Stimulated activated CD4-positive, alpha-beta T cell treated with anti-CD3 and anti-CD28 coated beads, TNF-alpha, amount 100 ng/mL, for 48 hours (primary cell): ENCODE measurements at places on chromosomes 4 and X.
A peak's percentile ranks its signal among the peaks of the same experiment; 100 is the strongest.

GRCh38 chr4:48343551-48343950 is 2.2 kb downstream of the SLAIN2 start:
- DNase-seq, result no peak

GRCh38 chr4:140099983-140100382 is 54.0 kb downstream of the MAML3 start:
- DNase-seq, result no peak

- no peak for DNase-seq
These were observed 8.6 kb downstream of the PJA1 start for GRCh38 chrX:69156638-69157037.

DNA sequence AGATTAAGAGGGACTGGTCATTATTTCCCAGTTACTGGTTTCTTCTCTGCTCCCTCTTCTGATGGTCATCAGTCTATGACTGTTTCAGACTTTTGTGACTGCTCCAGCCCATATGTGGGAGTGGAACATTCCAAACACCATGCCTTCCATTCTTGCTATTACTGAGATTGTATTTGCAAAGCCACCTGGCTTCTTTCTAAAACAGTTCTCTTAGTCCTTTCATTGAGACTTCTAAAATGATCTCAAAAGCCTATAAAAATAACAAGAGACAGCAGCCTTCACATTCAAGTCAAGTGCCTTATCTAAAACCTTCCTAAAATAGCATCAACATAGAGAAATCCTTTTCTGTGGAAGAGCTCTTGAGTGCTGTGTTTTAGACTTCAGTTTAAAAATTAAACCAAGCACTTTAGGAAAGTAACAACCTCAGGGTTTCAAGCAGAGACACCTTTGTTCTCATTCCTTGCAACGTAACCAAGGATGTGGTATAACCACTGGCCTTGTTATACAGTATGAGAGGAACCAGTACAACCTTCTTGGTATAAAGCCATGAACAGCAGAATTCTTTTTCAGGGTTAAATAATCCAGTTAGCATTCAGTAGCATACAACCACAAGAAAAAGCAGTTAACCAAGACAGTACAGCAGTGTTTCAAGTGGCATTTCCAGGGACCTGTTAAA is 97.1 kb downstream of the NFKB1 start:
- no peak for DNase-seq

- no peak for DNase-seq
These were observed 15.9 kb downstream of the CCDC149 start for GRCh38 chr4:24896977-24897376.

DNA sequence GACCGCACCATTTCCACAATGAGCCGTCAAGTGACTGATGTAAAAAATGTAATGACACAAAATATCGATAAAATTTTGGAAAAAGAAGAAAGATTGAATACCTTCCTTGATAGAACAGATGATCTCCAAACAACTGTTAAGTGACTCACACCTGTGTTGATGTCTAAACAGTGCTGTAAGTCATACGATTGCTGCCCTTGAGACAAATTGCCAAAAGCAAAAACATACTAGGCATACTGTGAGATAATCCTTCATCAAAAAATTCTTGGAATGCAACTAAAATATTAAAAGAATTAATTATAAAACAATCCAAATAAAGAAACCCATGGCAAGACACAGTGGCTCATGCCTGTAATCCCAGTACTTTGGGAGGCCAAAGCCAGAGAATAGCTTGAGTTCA is 53.4 kb downstream of the HNRNPD start:
- DNase-seq, result no peak

- DNase-seq, result no peak
These were observed 48.6 kb downstream of the LRP2BP start for GRCh38 chr4:185346975-185347601.

DNA sequence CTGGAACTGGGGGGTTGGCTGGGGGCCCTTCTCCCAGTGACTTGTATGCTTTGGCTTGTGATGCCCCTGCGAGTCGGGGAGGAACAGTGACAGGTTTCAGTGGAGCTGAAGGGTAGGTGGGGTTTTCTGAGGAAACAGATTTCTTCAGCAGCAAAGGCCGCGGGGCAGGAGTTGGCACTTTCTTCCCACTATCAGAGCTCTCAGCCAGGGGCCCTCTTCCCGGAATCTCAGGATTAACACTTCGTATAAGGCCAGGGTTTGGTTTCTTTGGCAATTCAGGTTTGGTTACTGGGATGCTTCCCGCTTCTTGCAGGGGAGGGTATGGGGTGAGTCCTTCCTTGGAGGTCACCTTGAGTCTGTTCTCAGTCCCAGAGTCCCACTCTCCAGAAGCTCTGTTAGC is 75.4 kb downstream of the RPS3A start:
- no peak for DNase-seq

DNA sequence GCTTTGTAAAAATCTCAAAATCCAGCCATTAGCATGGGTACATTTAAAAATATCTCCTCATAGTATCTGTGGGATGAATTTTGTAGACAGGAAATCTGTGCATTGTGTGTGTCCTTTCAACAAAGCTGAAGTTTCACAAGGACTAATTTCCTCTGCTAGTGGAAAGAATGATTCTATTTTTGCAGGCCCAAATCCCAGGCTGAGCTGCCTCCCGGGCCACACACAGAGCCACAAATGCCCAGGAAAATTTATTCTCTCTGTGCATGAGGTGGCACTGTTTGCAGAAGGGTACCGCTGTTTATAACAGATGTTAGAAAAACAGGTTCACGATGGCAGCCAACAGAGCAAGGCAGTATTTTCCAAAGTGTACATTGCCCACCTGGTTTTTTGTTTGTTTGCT is 11.0 kb upstream of the VCX3B start:
- DNase-seq, result no peak

- DNase-seq, result no peak
These were observed 98.1 kb upstream of the MSX1 start for GRCh38 chr4:4761128-4761982.

- DNase-seq, result no peak
These were observed 17.8 kb downstream of the LAS1L start for GRCh38 chrX:65516756-65517155.

- DNase-seq, result no peak
These were observed 1263.6 kb downstream of the C4orf33 start for GRCh38 chr4:130359542-130359941.

GRCh38 chr4:185997296-185997695 is 71.7 kb upstream of the TLR3 start:
- no peak for DNase-seq

GRCh38 chr4:40750461-40751258 is 905 bp downstream of the NSUN7 start:
- no peak for DNase-seq

DNA sequence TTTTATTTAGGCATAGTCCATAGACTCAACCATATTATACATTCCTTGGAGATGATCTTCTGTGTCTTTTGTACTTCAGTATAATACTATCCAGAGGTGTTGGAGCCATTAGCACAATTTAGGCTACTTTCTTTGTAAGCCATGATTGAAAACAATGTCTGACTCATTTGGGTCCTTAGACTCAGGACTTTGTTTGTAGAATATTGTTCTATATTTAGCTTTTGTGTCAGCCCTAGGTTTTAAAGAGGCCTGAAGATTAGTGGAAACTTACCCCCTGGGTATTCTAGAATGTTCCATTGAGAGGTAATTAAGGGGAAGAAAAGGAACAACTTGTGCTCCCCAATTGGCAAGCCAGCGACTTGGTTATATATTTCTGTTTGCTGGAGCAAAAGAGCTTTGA is 145.2 kb upstream of the SCML1 start:
- no peak for DNase-seq

- DNase-seq, result no peak
These were observed 40.9 kb upstream of the MAP3K15 start for GRCh38 chrX:19556202-19556601.

DNA sequence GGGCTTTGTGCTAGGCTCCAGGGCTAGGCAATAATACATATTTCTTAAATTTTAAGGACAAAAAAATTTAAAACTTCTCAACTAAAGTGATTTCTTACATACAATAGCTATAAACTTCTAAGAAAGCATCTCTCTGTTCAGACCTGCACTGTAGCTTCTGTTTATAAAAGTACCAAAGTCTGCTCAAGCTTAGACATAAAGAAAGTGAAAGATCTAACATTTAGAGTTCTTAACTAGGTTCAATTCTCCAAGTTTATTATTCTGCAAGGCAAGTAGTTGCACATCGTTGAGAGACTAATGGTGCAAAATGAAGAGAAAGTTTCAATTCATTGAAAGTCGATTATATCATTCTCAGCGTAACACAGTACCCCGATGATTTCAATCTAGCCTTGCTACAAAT is 857.4 kb upstream of the HTR2C start:
- no peak for DNase-seq

DNA sequence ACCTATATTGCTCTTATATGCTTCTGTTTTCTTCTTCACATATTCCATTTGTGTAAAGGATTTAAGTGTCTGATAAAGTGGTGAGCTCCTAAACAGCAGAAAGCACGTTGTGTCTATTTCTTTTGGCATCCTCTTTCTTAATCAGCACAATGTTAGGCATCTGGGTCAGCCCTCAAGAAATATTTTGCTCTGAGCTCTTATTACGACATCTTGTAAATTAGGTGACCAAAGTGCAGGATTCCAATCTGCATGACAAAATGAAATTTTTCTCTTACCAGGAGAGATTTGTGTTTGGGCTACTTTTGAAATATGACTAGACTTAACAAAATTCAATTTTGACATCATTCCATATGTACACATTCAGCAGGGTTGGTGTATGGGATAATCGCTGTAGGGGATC is 210.0 kb upstream of the IGFBP7 start:
- no peak for DNase-seq

DNA sequence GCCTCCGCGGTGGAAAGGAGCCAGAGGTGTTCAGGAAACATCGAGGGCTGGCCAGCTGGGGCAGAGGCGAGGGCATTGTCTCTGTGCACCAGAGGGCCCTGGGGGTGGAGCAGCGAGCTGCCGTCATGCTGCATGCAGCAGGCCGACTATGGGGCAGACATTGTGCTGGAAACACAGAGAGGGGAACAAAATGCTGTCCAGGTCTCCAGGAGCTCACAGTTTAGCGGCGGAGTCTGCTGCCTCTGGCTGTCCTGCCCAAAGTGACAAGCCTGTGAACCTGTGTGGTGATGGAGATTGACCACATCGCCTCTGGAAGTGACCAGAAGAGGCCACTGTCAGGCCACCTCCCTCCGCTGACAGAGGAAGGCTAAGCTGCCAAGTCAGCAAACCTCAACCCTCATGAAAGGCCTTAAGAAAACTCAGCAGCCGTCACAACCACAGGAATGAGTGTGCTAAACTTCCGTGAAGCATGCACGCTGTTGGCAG is 20.1 kb upstream of the SASH3 start:
- DNase-seq, result peak; percentile 42

- no peak for DNase-seq
These were observed 200.9 kb upstream of the MAB21L2 start for GRCh38 chr4:150381036-150381435.

DNA sequence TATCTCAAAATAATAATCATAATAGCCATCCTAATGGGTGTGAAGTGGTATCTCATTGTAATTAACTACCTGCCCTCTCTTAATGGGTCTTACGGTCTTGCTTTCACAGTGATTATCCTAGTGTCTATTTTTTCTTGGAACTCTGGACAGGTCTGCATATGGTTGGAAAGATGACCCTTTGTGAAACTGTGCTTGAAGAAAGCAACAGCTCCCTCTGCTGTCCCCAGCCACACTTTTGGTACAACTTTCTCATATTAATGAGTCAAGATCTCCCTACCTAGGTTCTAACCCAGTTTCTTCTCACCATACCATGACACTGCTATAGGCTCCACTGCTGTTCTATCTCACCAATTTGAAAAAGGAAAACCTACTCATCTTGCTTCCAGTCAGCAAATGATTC is 2.4 kb downstream of the TFDP3 start:
- DNase-seq, result no peak

- DNase-seq, result no peak
These were observed 43.9 kb downstream of the CC2D2A start for GRCh38 chr4:15513545-15513944.

GRCh38 chrX:85375333-85375738 is 4.1 kb downstream of the POF1B start:
- no peak for DNase-seq

DNA sequence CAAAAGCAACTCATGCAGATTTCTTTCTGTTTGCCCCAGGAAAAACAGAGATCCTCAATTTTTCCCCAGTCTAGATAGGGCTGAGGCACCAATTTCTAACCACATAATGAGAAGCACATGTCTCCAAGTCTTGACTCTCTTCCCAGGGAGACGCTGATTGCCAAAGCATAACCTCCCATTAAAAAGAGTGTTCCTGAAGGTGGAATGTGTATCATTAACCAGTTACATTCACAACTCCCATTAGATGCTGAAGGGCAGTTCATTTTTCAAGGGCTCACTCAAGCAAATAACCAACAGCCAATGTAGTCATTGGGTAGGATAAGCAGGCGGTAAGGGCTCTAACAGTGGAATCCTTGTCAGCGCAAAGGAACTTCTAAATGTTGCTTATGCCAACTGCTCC is 27.5 kb downstream of the TMEM47 start:
- no peak for DNase-seq

DNA sequence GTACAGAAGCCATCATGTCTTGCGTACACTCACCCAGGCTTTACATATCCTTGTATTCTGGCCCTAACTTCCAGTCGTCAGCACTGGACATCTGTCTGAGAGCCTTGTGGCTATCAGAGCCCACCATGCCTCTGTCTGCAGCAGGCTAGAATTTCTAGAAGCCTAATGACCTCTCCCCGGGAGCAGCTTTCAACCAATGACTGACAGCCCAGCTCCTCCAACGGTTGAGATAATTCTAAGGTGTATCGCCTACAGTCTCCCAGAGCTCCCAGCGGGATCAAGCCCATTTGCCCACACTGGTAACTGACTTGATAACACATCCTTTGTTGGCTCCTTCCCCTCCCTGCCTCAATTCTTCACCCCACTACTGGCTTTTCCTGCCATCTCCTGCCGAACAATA is 562.8 kb downstream of the BCOR start:
- DNase-seq, result no peak

DNA sequence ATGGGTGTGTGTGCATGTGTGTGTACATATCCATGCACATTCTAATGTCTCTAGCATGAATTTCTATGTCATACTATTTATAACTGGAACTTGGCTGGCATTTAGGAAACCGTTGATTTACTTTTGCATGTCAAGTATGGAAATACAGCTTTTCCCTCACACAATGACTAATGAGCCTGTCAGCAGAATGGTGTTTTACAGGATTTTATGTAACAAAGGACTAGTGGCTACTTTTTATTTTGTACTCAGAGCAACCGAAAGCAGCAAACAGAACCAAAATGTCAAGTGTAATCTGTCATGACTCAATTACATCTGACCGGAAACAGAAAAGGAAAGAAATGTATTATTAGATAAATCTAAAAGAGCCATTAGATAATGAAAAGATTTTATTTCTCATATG is 1911.5 kb upstream of the AGA start:
- no peak for DNase-seq

- no peak for DNase-seq
These were observed 605 bp upstream of the FAT1 start for GRCh38 chr4:186724058-186724863.

- no peak for DNase-seq
These were observed 209.8 kb upstream of the NOCT start for GRCh38 chr4:138805736-138806135.

GRCh38 chrX:37594755-37595382 is 23.4 kb downstream of the LANCL3 start:
- no peak for DNase-seq

- no peak for DNase-seq
These were observed 21.9 kb downstream of the SH3BP2 start for GRCh38 chr4:2814627-2815270.
